ENCODE measurements at places on chromosomes 3 and 15.

- H3K27me3 ChIP-seq, result no peaks in the 10 kb centered on the region
- H3K36me3 ChIP-seq, result no peaks in the 10 kb centered on the region
- peaks cover 36% of the 10 kb centered on the region for H3K4me1 ChIP-seq
- peak overlapping the region; percentile 76 for H3K27ac ChIP-seq
Observed at GRCh38 chr3:139121513-139122220, 77.0 kb upstream of the PRR23C start.

- H3K27me3 ChIP-seq, result no peaks in the 10 kb centered on the region
- no peaks in the 10 kb centered on the region for H3K36me3 ChIP-seq
- no peak overlapping the region for H3K4me3 ChIP-seq
- no peak for DNase-seq
- H3K27ac ChIP-seq, result no peak overlapping the region
Observed at GRCh38 chr3:185583925-185584324, 2.2 kb upstream of the SENP2 start.

- DNase-seq, result no peak
- peaks cover 7% of the 10 kb centered on the region for H3K4me1 ChIP-seq
- no peak overlapping the region for H3K27ac ChIP-seq
- peaks cover 10% of the 10 kb centered on the region for H3K36me3 ChIP-seq
- no peaks in the 10 kb centered on the region for H3K27me3 ChIP-seq
Observed at GRCh38 chr15:63920504-63921175, 86.9 kb upstream of the HERC1 start.

- DNase-seq, result no peak
- H3K27ac ChIP-seq, result peak overlapping the region; percentile 64
- peaks cover 53% of the 10 kb centered on the region for H3K4me1 ChIP-seq
- no peak overlapping the region for H3K4me3 ChIP-seq
- no peaks in the 10 kb centered on the region for H3K36me3 ChIP-seq
Observed at GRCh38 chr15:63234451-63234870, 42.9 kb upstream of the APH1B start.

GRCh38 chr3:144112437-144112836, 140.8 kb downstream of the DIPK2A start:
- no peaks in the 10 kb centered on the region for H3K36me3 ChIP-seq
- no peak for DNase-seq
- H3K27ac ChIP-seq, result peak overlapping the region; percentile 45
- H3K4me3 ChIP-seq, result no peak overlapping the region

DNA sequence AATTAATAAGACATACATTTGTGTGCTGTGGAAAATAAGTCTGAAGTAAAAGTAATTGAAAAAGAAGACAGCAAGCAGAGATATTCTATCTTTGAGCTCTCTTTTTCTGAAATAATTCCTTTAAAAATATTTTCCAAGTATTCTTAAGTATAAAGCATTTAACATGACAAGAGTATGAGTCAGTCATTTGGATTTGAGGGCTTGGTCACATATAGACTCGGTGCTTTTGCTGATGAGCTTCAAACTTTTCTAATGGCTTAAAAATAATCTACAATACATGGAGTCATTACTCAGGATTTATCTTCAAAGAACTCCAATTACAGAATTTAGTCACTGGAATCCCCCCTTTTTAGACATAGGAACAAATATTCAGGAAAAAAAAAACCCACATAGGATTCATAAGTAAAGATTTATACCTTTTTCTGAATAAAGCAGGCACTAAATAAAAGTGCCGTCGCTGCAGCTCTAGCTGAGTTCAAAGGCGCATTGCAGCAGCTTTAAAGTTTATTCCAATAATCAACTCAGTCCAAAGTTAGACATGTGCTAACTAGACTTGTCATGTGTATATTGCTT, 147.5 kb downstream of the CTNNB1 start:
- H3K4me3 ChIP-seq, result no peak overlapping the region
- H3K27me3 ChIP-seq, result no peaks in the 10 kb centered on the region
- H3K27ac ChIP-seq, result no peak overlapping the region

- H3K27me3 ChIP-seq, result peaks cover 5% of the 10 kb centered on the region
- H3K36me3 ChIP-seq, result no peaks in the 10 kb centered on the region
- H3K4me3 ChIP-seq, result no peak overlapping the region
- DNase-seq, result no peak
- no peak overlapping the region for H3K27ac ChIP-seq
Observed at GRCh38 chr3:75254685-75255084, 409.4 kb upstream of the FRG2C start.

- DNase-seq, result peak; percentile 87
- H3K36me3 ChIP-seq, result no peaks in the 10 kb centered on the region
- H3K27ac ChIP-seq, result peak within 1 kb of the TSS; percentile 72
- H3K27me3 ChIP-seq, result no peaks in the 10 kb centered on the region
- peaks cover 40% of the 10 kb centered on the region for H3K4me1 ChIP-seq
Observed at GRCh38 chr3:58332575-58333188, at the start of gene PXK. Gene PXK (plus strand): TSS chr3:58332892. CDS start chr3:58332989, 97 bp downstream.

DNA sequence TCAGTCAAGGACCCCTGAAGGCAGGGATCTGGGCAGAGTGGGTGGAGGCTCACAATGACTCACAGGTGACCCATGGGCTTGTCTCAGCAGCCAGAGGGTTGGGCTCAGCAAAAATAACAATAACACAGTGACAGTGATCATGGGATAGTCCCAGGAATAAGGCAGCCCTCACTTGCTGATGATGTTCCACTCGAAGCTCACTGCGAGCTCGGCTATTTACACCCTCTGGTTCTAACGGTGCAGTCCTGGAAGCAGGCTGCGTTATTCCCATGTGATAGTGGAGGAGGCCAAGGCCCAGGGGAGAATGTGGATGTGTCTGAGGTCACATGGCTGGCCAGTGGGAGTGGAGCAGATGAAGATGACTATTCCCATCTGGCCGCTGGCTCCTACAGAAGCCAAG, 16.2 kb downstream of the CCDC33 start:
- peaks cover 6% of the 10 kb centered on the region for H3K27me3 ChIP-seq
- H3K4me1 ChIP-seq, result no peaks in the 10 kb centered on the region

- H3K36me3 ChIP-seq, result no peaks in the 10 kb centered on the region
- H3K4me1 ChIP-seq, result peaks cover 3% of the 10 kb centered on the region
- no peaks in the 10 kb centered on the region for H3K27me3 ChIP-seq
- DNase-seq, result no peak
Observed at GRCh38 chr15:55791551-55792400, 48.8 kb upstream of the PRTG start.

DNA sequence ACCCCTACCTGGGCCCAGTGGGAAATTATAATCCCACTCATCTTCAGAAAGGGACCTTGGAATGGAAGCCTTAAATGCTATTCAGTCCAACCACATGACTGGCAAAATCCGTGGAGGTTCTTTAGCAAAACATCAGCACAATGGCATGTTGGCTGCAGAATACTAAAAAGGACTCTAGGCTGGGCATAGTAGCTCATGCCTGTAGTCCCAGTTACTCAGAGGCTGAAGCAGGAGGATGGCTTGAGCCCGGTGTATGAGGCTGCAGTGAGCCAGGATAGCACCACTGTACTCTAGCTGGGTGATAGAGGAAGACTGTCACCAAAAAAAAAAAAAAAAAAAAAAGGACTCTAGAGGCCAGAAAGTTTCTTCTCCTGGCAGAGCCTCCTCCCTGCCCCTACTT, 60.6 kb upstream of the RYK start:
- H3K27ac ChIP-seq, result peak overlapping the region; percentile 92
- no peaks in the 10 kb centered on the region for H3K27me3 ChIP-seq
- H3K4me3 ChIP-seq, result no peak overlapping the region
- no peaks in the 10 kb centered on the region for H3K36me3 ChIP-seq
- DNase-seq, result no peak

GRCh38 chr15:27989427-27989826, 109.7 kb downstream of the OCA2 start:
- H3K36me3 ChIP-seq, result no peaks in the 10 kb centered on the region
- no peak overlapping the region for H3K27ac ChIP-seq
- H3K4me1 ChIP-seq, result no peaks in the 10 kb centered on the region
- no peak overlapping the region for H3K4me3 ChIP-seq

- no peaks in the 10 kb centered on the region for H3K4me1 ChIP-seq
- no peak overlapping the region for H3K4me3 ChIP-seq
- DNase-seq, result no peak
- no peaks in the 10 kb centered on the region for H3K27me3 ChIP-seq
Observed at GRCh38 chr3:27220166-27220565, 149.0 kb downstream of the NEK10 start.

- peak overlapping the region; percentile 72 for H3K27ac ChIP-seq
- peaks cover 81% of the 10 kb centered on the region for H3K4me1 ChIP-seq
- no peaks in the 10 kb centered on the region for H3K27me3 ChIP-seq
- no peak overlapping the region for H3K4me3 ChIP-seq
- DNase-seq, result no peak
Observed at GRCh38 chr15:78047761-78048627, 29.5 kb downstream of the TBC1D2B start.

- no peaks in the 10 kb centered on the region for H3K27me3 ChIP-seq
- H3K4me1 ChIP-seq, result no peaks in the 10 kb centered on the region
- H3K36me3 ChIP-seq, result no peaks in the 10 kb centered on the region
- DNase-seq, result no peak
Observed at GRCh38 chr15:83912343-83912742, 258.4 kb downstream of the ADAMTSL3 start.

- peaks cover 70% of the 10 kb centered on the region for H3K36me3 ChIP-seq
- no peak overlapping the region for H3K4me3 ChIP-seq
- H3K27ac ChIP-seq, result no peak overlapping the region
- no peaks in the 10 kb centered on the region for H3K27me3 ChIP-seq
- DNase-seq, result no peak
- no peaks in the 10 kb centered on the region for H3K4me1 ChIP-seq
Observed at GRCh38 chr15:66308531-66308930, 15.2 kb downstream of the DIS3L start.

GRCh38 chr15:64779630-64780029, 4.2 kb upstream of the RBPMS2 start:
- H3K4me3 ChIP-seq, result no peak overlapping the region
- H3K27me3 ChIP-seq, result peaks cover 9% of the 10 kb centered on the region
- peaks cover 9% of the 10 kb centered on the region for H3K4me1 ChIP-seq
- no peak overlapping the region for H3K27ac ChIP-seq
- DNase-seq, result no peak

- no peak for DNase-seq
- no peaks in the 10 kb centered on the region for H3K4me1 ChIP-seq
- no peak overlapping the region for H3K4me3 ChIP-seq
- H3K27ac ChIP-seq, result no peak overlapping the region
Observed at GRCh38 chr3:112437146-112438022, 61.9 kb downstream of the BTLA start.

GRCh38 chr15:91790836-91791235, 62.7 kb upstream of the SLCO3A1 start:
- no peak overlapping the region for H3K27ac ChIP-seq
- H3K27me3 ChIP-seq, result no peaks in the 10 kb centered on the region
- no peak overlapping the region for H3K4me3 ChIP-seq
- no peak for DNase-seq
- peaks cover 5% of the 10 kb centered on the region for H3K4me1 ChIP-seq

GRCh38 chr15:78604420-78604819, 16.4 kb downstream of the CHRNA3 start:
- no peak overlapping the region for H3K4me3 ChIP-seq
- peaks cover 13% of the 10 kb centered on the region for H3K27me3 ChIP-seq
- no peaks in the 10 kb centered on the region for H3K36me3 ChIP-seq
- H3K4me1 ChIP-seq, result no peaks in the 10 kb centered on the region

DNA sequence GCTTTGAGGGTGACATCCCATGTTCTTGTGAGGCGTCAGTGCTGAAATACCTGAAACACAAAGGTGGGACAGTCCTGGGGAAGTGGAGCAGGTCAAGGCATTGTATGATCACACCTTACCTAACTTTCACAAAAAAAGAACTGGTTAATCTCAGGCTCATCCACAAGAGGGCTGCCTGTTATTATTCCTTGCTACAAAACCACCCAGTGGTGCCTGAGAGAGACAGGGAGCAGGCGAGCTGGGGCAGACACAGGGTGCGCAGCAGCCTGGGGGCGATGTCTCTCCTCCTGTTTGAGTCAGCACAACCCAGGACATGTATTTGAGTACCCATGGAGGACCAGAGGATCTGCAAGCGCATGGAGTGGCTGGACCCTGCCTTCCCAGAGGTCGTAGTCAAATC, 316.8 kb upstream of the ATP10A start:
- no peaks in the 10 kb centered on the region for H3K36me3 ChIP-seq
- H3K4me1 ChIP-seq, result no peaks in the 10 kb centered on the region
- H3K4me3 ChIP-seq, result no peak overlapping the region
- no peak for DNase-seq
- no peak overlapping the region for H3K27ac ChIP-seq

DNA sequence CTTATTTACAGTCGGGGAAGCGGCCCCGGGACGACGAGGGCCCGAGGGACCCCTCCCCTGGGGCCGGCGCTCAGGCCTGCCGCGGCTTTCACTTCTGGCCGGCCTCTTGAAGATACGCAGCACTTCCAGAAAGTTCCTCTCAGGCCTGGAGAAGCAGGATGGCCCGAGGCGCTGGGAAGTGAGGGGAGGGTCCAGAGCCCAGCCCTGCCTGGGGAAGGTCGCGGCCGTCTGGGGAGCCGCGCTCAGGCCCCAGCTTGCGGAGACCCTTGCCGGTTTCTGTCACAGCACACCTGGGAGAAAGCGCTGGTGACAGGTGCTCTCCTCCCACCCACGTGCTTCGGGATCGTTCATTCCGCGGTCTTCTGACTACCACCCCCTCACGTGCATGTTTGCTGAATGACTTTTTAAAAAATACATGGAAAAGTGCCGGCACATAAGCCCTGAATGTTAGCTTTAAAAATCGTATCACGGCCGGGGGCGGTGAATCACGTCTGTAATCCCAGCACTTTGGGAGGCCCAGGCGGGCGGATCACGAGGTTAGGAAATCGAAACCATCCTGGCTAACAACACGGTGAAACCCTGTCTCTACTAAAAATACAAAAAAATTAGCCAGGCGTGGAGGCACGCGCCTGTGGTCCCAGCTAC, 727 bp upstream of the TM2D3 start:
- H3K27ac ChIP-seq, result peak overlapping the region; percentile 96
- H3K27me3 ChIP-seq, result no peaks in the 10 kb centered on the region
- peak overlapping the region; percentile 87 for H3K4me3 ChIP-seq
- DNase-seq, result no peak

DNA sequence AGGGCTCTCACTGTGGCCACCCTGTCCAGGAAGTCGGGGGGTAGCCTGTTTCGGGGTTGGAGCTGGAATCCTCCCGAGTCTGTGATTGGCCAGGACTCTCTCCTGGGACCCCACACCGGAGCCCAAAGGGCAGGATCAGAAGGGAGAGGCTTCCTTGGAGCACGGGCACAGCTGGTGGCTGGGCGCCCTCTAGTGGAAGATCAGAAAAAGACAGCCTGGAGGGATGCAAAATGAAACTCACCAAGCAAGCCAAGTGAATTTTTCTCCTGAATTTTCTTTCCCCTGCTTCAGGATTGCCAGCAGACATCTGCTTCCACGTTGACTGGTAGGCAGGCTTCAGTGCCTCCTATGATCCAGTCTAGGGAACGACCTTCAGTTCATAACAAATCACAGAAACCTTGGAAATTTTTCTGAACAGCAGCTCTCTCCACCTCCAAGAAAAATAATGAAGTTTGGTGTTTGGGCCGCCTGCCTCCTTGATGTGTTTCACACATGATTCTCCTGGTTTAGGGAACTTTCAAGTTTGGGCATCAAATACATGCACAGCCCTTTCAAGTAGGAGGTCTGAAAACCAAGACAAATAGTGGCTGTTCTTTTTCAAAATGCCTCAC, 224.6 kb downstream of the VPS13C start:
- no peak overlapping the region for H3K4me3 ChIP-seq
- no peaks in the 10 kb centered on the region for H3K36me3 ChIP-seq
- peak; percentile 75 for DNase-seq

GRCh38 chr3:174439331-174440252, 419.5 kb upstream of the NAALADL2 start:
- H3K36me3 ChIP-seq, result no peaks in the 10 kb centered on the region
- H3K4me3 ChIP-seq, result peak overlapping the region; percentile 86
- no peaks in the 10 kb centered on the region for H3K27me3 ChIP-seq
- peak overlapping the region; percentile 99 for H3K27ac ChIP-seq

GRCh38 chr3:181629029-181629428, 82.7 kb upstream of the SOX2 start:
- no peaks in the 10 kb centered on the region for H3K27me3 ChIP-seq
- DNase-seq, result no peak
- H3K4me1 ChIP-seq, result no peaks in the 10 kb centered on the region
